Cerebellar cortex (tissue), 1 donor: ENCODE measurements at places on chromosomes 13 and 19.

- peak; percentile 1 for DNase-seq
Measured at GRCh38 chr13:22800526-22801401, 380.0 kb upstream of the SGCG start.

DNA sequence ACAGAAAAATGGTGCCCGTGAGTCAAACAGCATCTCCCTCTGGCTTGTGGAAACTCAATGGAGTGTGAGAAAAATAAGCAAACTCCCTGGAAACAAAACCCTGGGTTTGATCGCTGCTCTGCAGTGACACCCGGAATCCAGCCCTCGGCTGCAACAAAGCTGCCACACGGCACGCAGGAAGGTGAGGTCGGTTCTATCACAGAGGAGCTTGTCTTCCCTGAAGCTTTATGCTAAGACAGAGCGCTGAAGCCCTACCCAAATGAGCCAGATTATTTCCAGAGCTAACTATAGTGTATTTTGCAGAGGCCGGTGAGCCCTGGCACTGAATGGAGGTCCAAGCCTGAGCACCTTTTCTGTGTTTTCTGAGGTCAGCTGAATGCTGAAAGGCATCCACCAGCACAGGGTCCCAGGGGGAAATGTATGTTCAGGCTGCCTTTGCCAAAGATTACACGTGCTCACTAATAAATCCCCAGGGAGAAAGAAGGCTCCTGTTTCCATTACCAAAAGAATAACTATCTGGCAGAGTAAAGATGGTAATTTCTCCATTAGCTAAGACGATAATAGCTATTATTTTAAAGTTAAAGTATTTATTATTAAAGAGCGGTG lies 77.8 kb downstream of the TSHZ3 start:
- DNase-seq: no peak

DNA sequence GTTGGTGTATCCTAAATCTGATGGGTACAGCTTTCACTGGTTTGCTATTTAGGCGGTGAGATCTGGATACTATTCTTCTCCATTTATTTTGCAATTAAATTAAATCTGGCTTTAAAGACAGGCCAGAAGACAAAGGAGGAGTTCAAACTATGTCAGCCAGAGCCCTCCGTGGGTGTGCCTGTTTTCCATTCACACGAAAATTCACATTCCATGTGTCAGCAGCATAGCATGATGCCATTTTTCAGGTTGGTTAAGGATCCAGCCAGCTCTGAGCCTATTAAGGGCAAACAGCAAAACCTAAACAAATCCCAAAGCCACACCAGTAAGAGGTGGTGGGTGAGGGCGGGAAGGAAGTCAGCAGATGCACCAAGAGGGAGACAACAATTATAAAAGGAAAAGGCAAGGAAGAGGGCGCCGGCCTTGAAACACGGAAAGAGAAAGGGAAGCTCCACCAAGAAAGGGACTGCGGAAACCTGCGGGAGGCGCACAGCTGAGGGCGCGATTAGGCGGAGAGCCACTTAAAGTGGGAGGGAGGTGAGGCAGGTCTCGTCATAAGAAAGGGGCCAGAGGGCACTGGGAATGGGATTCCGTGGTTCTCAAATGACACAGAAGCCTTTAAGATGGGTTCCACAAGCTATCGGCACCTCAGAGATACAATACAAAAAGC lies 43.0 kb downstream of the CARS2 start:
- DNase-seq: no peak

GRCh38 chr19:10761443-10762250 lies 43.8 kb downstream of the DNM2 start:
- DNase-seq: no peak
